Stimulated activated CD8-positive, alpha-beta memory T cell treated with anti-CD3 and anti-CD28 coated beads, Interleukin-7, amount 100 ng/mL, for 24 hours (primary cell): ENCODE measurements at places on chromosomes 16 and 17.

DNA sequence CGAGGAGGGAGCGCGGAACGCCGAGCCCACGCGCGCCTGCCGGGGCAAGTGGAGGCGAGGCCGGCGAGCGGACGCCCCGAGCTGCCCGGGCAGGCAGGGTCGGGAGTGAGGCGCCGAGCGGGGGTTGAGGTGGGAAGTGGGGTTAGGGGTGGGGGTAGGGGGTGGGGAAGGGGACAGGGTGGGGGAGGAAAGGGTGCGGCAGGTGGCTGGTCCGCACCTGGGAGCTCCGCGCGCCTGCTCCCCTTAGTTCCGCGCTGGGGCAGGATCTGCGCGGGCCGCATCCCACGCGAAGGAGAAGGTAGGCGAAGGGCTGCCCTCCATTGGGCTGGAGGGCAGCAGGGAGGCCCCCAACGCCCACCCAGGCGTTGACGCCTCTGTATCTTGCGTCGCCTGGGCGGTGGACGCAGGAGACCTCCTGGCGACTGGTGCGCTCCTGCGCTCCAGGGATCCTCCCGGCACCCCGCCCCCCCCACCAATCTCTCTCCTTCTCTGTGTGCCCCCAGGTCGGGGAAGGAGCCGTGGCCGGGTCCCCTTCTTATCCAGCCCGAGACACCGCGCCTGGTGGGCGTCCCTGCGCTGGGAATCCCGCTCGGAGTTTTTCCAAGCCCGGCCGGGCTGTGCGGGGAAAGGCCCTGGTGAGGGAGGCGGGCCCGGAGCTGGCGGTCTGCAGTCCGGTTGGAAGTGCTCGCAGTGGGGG, 51.3 kb upstream of the AMZ2 start:
- DNase-seq: no peak

GRCh38 chr17:63821804-63822203, 5.4 kb upstream of the PSMC5 start:
- DNase-seq: no peak

DNA sequence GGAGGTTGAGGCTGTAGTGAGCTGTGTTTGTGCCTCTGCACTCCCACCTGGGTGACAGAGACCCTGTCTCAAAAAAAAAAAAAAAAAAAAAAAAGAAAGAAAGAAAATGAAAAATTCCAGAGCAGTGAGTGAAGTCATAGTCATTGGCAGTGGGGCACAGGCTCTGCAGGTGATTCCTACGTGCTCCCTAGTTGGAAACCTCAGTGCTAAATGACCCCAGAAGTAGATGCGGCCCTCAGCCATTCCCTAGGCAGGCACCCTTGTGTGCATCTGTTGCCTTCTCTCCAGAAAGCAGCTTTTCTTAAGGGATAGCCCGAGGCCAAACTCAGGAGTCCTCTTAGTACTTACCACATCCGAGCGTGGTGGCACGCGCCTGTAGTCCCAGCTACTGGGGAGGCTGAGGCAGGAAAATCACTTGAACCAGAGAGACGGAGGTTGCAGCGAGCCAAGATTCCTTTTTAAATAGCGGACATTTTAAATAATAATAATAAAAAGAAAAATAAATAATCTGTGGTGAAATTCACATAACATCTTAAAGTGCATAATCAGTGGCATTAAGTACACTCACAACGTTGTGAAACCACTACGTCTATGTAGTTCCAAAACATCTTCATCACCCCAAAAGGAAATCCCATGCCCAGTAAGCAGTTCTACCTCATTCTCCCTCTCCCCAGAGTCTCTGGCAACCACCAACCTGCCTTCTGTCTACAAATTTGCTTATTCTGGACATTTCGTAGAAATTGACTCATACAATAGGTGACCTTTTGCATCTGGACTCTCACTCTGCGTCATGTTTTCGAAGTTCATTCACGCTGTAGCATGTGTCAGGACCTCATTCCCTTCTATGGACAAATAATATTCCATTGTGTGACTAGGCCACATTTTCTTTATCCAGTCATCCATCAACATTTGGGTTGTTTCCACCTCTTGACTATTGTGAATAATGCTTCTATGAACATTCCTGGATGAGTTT, 12.5 kb upstream of the SPHK1 start:
- DNase-seq: no peak

GRCh38 chr17:43698678-43699437, 37.1 kb upstream of the MEOX1 start:
- no peak for DNase-seq

- DNase-seq: no peak
Measured at GRCh38 chr16:82439678-82440293, 187.0 kb upstream of the CDH13 start.

- no peak for DNase-seq
Measured at GRCh38 chr17:54883939-54884338, 16.7 kb upstream of the TOM1L1 start.

- DNase-seq: no peak
Measured at GRCh38 chr16:12236589-12236988, 260.1 kb downstream of the SNX29 start.
